Activated CD8-positive, alpha-beta T cell treated with anti-CD3 and anti-CD28 coated beads for 36 hours (primary cell): ENCODE measurements at places on chromosomes 1 and 21. TPM values are rescaled to one million over a fixed set of nuclear protein-coding genes. Genes with fewer than 3 reads are reported as not detected.
A peak's percentile ranks its signal among the peaks of the same experiment; 100 is the strongest.

DNA sequence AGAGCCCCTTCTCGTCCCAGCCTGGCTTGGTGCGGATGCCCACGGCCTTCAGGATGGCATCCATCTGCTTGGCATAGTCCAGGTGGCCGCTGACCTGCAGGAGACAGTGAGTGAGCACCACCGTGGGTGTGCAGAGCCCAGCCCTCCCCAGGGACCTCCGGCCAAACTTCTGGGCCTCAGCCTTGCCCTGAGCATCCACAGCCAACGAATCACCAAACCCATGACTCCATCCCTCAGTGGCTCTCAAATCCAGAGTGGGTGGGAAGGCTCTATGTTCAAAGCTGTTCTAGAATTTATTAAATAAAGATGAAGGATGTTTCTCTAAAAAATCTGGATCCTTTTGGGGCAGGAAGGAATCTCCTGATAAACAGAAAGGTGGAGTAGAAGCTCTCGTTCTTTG is 18.7 kb downstream of the HTR6 start:
- DNase-seq = no peak

- peak; percentile 28 for DNase-seq
Observed at GRCh38 chr1:9659328-9659727, 7.8 kb downstream of the PIK3CD start.

DNA sequence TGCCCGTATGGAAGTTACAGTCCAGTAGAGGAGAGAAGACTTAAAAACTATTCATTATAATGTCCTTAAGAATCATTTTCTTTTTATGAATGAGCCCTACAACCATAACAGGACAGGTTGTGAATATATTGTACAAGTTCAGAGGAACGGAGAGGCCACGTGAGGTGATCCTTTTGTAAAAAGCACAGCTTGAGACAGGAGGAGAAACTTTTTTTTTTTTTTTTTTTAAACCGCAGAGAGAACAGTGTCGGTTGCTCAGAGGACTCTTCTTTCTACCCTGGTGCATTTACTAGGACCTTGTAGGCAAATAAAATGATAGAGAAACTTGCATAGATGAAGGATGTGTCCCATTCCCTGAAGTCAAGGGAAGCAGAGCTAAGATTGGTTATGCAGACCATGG is 32.1 kb downstream of the DYRK1A start:
- DNase-seq = peak; percentile 35

The FCRLB gene
- 0.49 TPM for total RNA-seq

The IVL gene
- not detected for total RNA-seq

The RORC gene
- total RNA-seq = 1.3 TPM
